ENCODE measurements at places on chromosomes 5 and 9.

DNA sequence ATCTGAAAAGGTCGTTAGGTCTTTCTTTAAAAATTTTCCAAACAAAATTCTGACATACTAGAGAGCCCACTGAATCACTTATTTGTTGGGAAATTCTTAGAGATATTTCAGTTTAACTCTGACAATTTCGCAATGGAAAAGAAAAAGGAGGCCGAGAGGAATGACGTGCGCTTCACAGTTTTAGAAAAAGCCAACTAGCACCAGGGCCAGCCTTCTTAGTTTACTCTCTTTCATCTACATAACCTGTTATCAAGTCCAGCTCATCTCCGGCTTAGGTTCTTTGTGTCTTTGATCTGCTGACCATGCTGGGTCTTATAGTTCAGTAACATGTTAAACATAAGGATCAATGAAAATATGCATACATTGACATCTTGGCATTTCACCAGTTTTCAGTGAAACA, 201.7 kb upstream of the TAS2R1 start:
- DNase-seq = no peak

DNA sequence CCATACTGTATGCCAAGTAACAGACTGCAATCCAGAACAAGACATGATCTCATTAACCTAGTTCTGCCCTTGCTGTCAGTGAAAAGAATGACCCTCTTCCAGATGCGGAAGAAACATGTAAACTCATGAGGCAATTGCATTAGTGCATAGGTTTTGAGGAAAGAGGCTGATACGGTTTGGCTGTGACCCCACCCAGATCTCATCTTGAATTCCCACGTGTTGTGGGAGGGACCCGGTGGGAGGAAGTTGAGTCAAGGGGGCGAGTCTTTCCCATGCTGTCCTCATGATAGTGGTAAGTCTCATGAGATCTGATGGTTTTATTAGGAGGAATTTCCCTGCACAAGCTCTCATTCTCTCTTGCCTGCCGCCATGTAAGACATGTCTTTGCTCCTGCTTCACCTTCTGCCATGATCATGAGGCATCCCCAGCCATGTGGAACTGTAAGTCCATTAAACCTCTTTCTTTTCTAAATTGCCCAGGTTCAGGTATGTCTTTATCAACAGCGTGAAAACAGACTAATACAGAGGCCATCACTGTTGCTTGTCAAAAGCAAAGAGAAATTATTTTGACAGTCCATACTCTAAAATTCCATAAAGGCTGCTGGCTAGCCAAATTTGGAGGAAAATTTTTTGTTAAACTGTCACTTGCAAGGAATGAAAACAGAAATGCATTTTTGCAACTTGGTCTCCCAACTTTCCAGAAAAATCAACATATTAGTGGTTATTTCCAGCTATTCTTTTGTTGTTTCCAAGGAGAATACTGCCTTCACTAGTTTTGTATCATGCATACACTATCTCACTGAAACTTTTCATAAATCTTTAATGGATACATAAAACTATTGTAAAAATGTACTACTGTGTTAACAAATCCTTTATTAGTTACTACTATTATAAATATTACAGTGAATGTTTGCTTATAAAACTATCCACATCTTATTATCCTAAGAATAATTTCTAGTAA, 3.2 kb upstream of the ARL15 start:
- no peak for DNase-seq

GRCh38 chr5:165263536-165263935, 1758.1 kb downstream of the MAT2B start:
- no peak for DNase-seq

GRCh38 chr5:107486489-107486888, 184.2 kb downstream of the EFNA5 start:
- peak; percentile 51 for DNase-seq

GRCh38 chr9:71816916-71817451, 48.7 kb upstream of the CEMIP2 start:
- DNase-seq = no peak

DNA sequence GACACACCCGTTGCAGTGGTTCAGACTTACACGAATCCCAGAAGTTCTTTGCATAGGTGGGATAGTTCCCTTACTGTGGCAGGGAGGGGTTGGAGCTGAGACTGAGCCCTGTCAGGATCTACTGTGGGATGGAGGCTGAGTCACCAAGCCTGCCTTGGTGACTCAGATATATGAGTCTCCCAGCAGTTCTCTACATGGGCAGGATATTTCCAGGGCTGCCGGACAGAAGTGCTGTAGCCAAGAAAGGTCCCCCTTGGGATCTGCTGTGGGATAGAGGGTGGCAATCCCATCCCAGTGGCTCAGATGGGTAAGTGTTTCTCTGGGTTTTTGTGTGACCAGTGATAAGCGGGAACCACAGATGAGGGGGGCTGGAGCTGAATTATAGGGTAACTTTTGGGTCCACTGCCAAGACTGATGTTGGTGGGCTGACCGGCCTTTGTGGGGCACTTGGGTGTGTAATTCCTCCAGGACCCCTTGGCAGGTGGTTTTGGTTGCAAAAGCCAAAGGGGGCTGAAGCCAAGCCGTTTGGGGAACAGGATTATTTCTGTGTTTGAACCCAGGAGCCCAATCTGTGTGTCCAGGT, 18.7 kb downstream of the XRCC4 start:
- no peak for DNase-seq

DNA sequence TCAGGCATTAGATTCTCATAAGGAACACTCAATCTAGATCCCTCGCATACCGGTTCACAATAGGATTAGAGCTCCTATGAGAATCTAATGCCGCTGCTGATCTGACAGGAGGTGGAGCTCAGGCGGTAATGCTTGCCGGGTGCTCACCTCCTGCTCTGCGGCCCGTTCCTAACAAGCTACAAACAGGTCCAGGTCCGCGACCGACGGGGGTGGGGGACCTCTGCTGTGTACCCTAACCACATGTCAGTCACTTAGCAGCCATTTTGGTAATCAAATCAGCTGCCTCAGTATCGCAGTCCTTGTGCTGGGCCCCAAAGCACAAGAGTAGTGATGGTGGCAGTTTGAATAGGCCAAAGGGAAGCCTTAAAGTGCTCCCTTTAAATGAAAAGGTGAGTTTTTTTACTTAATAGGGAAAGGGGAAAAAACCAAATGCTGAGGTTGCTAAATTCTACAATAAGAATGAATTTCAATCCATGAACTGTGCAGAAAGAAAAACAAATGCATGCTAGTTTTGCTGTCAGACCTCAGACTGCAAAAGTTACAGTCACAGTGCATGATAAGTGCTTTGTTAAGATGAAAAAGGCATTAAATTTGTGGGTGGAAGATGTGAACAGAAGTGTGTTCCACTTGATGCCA, 67.0 kb upstream of the TNPO1 start:
- no peak for DNase-seq

- peak; percentile 50 for DNase-seq
Measured at GRCh38 chr5:180648658-180649296, 623 bp downstream of the FLT4 start.

GRCh38 chr5:160491438-160491837, 69.8 kb downstream of the PTTG1 start:
- DNase-seq = no peak

- DNase-seq = no peak
Measured at GRCh38 chr9:134868751-134869553, 11.7 kb upstream of the FCN2 start.

DNA sequence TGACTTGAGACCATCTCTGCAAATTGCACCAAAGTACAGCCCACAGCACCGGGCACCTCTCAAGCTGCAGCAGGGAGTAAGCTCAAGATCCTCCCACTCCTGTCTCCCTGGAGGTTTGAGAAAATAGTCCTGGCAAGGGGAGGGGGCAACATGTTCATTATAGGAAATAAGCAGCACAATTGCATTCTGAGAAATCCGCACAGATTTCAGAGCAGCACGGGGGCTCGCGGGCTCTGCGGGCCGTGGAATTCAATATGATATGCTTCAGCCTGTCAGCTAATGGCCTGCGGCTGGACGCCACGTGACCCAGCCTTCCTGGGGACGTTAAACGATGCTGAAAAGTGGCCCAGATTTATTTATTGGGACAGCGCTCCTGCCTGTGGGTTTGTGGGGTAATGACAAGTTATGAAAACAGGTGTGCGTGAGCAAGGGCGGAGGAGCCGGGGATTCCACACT, 156.4 kb downstream of the DAB2IP start:
- DNase-seq = no peak

DNA sequence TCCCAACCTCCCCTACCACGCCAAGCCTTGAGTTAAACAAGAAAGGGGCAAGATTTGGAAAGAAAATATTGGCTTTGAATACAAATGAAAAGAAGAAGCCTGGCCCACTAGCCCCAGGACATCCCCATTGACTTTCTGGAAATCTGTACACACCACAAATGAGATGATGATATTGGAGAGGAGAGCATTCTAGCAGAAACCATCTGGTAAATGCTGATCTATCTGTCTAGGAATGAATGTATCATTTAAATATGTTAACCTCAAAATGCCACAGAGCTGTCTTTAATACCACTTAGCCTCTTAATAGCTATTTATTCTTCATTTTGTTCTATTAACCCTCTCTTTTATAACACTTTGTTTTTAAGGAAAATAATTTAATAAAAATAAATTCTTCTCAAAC, 270.2 kb upstream of the PDE4D start:
- DNase-seq = no peak

DNA sequence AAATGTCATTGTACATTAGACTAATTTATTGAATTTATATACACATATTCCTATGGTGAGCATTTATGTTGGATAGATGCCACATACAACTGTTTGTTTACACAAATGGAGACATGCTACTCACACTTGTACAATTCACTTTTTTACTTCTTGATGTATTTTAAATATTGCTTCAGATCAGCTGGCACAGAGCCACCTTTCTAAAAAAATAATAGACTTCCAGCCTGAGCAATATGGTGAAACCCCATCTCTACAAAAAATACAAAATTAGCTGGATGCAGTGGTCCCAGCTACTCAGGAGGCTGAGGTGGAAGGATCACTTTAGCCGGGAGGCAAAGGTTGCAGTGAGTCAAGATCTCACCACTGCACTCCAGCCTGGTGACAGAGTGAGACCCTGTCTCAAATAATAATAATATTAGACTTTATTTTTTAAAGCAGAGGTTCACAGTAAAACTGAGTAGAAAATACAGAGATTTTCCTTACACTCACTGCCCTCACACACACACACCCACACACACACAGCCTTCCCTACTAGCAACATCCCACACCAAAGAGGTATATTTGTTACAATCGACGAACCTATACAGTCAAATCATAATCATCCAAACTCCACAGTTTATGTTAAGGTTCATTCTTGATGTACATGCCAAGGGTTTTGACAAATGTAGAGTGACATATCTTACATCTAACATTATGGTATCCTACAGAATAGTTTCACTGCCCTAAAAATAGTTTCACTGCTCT, 16.5 kb upstream of the ADRB2 start:
- no peak for DNase-seq

DNA sequence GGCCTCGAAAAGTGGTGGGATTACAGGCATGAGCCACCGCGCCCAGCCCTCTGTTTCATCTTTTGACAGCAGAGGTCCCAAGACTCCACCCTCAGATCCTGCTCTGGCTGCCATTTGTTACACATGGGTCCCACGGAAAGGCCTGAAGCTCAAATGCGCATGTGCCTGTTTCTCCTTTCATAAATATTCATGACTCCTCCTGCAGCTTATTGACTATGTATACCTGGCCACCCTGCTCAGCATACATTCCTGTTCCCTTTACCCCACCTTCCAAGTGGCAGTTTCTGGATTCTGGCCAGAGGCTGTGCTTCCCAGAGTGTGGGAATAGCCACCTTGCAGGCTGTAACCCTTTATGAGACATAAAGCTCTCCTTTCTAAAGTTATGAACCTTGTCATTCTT, 46.5 kb downstream of the AUH start:
- no peak for DNase-seq

DNA sequence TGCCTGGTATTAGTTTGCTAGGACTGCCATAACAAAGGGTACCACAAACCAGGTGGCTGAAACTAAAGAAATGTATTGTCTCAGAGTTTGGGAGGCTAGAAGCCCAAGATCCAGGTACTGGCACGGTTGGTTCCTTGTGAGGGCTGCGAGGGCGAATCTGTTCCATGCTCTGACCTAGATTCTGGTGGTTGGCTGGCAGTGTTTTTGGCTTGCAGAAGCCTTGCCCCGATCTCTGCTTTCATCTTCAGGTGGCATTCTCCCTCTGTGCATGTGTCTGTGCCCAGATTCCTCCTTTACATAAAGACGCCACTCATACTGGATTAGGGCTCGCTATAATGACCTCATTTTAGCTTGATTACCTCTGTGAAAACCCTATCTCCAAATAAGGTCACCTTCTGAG, 36.7 kb downstream of the RAI14 start:
- DNase-seq = no peak

- no peak for DNase-seq
Measured at GRCh38 chr5:132680780-132681475, 7.1 kb downstream of the IL4 start.

DNA sequence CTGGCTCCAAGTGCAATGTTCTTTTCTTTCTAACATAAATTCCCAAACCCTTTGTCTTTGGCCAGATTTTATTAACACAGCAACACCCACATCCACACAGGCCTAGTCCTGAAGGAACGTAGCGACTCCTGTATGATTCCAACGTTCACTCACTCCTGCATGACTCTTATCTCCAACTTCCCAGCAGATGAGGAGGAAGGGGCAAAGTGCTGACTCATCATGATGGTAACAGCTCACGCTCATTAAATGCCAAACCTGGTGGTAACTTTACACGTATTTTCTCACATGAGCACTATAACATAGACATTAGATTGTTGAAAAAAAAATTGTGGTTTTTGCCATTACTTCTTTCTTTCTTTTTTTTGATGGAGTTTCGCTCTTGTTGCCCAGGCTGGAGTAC, 1349.5 kb downstream of the EFNA5 start:
- no peak for DNase-seq

DNA sequence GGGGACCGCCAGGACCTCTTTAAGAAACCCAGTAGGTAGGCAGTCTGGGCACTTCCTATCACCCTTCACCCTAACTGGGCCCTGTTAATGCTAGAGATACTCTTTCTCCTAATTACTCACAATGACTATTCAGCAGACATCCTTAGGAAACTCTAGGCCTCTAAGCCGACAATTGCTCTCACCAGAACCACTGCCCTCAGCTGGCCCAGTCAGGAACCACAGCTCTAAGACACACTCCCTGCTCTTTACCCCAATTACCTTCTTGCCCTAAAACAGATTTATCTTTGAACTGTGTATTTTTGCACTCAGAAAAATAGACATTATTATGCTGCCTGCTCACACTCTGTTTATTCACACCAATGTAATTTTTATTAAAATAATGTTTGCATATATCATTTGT, 432.6 kb upstream of the SLC30A5 start:
- peak; percentile 26 for DNase-seq

GRCh38 chr5:16450163-16450562, 15.4 kb downstream of the ZNF622 start:
- no peak for DNase-seq

DNA sequence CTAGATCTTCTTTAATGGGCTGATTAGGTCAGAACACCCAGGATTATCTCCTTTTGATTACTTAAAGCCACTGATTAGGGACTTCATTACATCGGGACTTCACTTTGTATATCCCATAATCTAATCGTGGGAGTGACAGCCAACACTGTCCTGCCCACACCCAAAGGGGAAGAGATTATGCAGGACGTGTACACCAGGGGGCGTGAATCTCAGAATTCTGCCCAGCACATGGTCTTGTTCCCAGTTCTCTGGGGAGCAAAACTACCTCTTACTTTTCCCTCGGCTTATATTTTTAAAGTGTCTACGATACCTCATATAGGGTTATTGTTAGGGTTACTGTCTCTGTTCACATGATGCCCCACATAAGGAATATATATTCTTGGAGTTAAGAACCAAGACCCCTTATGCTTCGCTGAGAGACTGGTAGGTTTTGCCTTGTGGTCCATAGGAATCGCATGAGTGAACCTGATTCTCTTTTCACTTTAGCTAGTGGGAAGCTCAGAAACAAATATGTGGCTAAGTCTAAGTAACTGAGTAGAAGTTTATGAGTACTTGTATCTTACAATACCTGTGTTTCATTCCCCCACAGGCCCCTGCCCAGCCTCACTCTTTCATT, 192.7 kb downstream of the GNA14 start:
- peak; percentile 54 for DNase-seq
